ENCODE measurements at places on chromosomes 11 and 22.

DNA sequence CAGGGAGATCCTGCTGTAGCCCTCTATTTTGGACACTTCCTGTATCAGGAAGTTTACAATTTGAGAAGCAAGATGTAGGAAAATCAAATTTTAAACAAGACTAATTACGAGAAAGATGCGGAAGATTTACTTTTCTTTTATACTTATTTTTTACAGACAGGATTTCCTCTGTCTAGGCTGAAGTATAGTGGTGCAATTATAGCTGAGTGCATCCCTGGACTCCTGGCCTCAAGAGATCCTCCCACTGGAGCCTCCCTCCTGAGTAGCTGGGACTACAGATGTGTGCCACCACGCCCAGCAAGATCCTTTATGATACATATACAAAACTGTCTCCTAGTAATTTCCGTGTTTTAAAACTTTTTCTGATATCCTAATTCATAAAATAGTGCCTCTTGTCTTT lies 17.2 kb upstream of the CARD18 start:
- DNase-seq = no peak

DNA sequence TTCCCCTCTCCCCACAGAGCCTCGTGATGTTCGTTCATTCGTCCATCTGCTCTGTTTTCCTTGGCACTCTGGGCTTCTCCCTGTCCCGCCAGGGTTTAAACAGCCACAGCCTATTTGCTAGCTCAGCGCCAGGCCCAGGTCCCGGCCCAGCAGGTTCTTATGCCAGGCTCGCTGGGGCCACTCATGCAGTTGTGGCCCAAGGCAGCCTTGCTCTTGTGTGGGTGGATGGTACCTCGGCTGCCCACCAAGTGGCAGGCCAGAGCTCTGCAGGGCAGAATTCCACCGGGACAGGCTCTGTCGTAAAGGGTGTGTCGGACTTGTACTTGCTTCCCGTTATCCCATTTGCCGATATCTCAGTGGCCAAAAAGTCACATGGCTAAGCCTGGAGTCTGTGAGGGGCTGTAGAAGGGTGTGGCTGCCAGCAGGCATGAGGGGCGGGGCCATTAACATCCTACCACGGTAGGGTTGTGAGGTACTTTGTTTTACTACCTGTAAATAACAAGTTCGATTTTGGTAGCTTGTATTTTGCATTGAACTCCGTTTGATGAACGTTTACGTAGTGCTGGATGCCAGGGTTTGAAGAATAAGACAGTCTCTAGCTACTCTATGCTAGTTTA lies 7.9 kb downstream of the FAM118A start:
- peak; percentile 17 for DNase-seq

DNA sequence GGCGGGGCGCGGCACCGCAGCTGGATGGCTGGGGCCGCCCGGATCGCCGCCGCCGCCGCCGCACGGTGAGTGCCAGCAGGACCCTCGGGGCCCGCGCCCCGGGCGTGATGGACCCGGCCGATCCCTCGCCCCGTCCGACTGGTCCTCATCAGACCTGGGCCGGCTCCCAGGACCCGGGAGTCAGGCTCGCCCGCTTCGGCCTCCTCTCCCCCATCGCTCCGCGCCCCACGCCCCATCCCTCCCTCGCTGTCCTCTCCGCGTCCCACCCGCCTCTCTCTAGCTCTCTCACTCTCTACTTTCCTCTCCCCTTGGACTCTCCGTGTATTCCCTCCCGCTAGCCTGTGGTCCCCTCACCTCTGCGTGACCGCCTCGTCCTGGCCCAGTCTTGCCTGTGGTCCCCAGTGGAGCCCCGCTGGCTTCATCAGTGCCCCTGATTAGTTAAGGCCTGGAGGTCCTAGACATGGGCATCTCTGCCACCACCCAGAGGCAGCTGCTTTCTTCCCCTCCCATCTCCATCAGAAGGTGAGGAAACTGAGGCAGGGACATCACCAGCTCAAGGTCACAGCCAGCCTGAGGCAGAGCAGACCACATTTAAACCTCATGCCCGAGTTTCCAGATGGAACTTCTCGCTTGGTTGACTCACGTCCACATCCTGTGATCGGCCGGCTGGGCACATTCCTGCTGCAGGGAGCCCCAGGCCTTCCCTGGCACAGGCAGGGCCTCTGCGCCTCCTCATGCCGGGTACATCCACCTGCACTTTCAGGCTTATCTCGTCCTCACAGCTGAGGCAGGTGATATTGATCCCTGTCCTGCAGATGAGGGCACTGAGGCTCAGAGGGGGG lies 429 bp downstream of the SLC39A13 start:
- DNase-seq = peak; percentile 88

GRCh38 chr11:14967581-14968243 lies 4.4 kb downstream of the CALCA start:
- no peak for DNase-seq

DNA sequence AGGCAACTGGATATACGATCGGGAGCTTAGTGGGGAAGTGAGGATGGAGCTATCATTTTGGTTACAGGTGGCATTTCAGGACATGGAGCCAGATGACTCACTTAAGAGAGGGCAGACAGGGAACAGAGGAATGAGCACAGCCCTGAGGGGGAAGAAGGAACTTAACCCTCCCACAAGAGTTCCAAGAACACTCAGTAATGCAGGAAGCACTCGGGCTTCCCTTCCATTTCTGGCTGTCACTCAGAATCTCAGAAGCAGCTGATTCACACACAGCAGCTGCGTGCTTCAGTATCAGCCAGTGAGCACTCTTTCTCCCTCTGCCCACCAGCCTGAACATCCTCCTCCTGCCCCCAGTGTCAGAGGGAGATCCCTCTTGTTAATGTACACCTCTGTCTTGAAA lies 34.8 kb downstream of the EFCAB6 start:
- DNase-seq = peak; percentile 65

GRCh38 chr11:95058621-95059020 lies 8.1 kb upstream of the SRSF8 start:
- no peak for DNase-seq

DNA sequence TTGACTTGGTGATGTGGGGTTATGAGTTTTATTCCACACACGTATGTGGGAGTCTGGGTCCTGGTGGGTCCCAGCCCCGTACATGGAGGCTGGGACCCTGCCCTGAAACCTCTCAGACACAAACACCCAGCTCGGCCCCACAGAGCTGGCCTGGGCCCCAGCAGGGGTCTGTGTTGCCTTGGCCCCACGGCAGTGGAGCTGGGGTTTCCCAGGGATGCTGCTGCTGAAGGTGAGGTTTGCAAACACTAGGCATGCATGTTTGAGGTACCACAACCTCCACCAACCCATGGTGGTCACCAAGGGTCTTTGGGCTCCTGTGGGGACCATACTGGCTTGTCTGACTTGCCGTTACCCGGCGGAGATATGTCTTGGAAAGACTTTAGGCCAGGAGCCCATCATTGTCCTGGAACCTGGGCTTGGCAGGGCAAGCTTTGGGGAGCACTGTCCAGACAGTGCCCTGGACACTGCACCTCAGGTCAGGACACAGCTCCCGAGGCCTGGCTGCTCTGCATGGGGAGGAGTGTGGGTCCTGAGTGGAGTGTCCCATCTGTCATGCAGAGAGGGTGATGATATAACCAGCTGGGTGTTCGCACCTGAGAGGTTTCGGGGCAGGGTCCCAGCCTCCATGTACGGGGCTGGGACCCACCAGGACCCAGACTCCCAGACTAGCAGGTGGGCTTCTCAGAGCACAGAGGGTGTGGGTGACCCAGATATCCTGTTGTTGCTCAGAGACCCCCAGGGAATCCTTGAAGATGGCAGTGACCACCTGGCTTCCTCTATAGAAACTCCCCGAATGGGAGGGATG lies 63.3 kb downstream of the KCNQ1 start:
- no peak for DNase-seq

DNA sequence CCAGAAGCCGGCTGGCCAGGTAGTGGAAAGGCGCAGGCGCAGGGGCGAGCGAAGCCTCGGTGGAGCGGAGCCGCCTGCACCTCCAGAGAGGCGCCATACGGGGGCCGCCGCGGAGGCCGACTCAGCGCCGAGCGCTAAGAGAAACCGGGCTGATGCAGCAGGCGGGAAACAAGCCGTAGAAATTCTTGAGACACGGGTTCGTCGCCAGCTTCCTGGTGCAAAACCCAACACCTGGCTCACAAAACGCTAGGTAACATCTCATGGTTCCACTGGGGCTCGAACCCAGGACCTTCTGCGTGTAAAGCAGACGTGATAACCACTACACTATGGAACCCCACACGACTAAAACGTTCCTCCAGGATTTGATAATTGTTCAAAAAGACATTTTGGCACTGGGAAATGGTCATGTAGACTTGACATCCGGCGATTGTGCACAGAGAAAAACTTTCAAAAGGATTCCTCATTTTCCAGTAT lies 39.1 kb downstream of the OR4D9 start:
- DNase-seq = peak; percentile 97

GRCh38 chr22:39494471-39495120 lies 7.5 kb upstream of the MIEF1 start:
- DNase-seq = no peak

DNA sequence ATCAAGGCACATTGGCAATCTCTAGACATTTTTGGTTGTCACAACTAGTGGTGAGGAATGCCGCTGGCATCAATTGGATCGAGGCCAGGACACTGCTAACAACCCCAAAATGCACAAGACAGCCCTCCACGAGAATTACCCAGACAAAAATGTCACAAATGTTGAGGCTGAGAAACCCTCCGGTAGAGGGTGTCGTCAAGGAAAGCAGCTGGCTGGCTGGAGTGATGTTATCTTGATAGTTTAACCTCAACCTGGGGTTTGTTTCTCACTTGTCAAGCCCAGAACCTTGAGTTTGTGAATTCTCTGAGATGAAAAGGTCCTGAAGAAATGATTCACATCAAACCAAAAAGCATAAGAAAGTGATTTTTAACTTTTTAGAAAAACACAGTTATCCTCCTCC lies 21.1 kb upstream of the TMPRSS13 start:
- DNase-seq = no peak

GRCh38 chr11:12942157-12942556 lies 67.0 kb upstream of the RASSF10 start:
- DNase-seq = no peak

DNA sequence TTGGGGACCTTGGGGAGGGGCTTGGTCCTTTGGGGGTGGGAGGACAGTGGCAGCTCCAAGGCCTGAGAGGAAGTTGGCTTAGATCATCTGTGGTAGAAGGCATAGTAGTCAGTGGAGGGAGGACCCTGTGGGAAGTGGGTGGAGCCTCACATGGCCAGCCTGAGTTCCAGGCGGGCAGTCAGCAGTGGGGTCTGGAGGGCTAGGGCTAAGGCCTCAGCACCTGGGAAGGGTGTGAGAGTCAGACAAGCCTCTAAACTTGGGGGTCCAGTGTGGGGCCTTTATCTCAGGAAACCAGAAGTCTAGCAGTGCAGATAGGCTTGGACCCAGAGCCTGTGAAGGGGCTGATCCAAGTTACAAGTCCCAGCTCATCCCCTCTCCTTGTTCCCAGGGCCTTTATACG lies 4.0 kb downstream of the NLRX1 start:
- DNase-seq = no peak

- peak; percentile 69 for DNase-seq
Measured at GRCh38 chr11:46238078-46238966, 39.1 kb upstream of the CREB3L1 start.

- no peak for DNase-seq
Measured at GRCh38 chr11:17571431-17572358, 24.6 kb downstream of the OTOG start.

DNA sequence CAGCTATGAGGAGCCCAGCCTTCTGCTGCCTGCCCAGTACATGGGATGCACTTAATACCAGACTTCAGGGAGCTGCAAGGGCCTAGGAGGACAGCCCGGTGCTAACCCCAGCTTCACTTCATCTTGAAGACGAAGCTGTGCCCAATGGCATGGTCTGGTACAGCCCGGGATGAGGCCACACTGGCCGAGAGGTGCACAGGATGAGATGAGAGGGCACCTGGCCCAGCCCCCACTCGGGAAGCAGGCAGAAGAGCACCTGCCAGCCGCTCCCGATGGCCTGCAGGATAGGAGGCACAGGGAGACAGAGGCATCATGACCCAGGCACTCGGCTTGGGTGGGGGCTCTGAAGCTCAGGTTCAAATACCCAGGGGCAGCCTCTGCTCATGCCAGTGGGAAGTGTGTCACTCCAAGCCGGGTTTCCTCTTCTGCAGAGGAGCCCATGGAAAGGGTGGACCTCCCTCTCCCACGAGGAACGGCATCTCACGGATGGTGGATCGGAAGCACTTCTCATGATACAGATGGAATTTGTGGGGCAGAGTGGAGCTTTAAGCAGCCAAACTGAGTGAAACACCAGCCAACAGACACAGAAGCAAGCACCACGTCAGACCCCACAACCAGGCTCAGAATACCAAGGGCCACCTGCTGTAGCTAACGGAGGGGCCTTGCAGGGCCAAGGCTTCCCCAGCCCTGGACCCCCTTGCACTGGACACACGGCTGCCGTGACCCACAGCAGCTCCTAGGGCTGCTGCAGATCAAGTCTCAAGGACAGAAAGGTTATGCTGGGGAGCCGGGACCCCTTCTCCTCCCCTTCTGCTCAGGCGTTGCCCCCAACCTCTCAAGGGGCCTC lies 875.2 kb downstream of the BRD1 start:
- no peak for DNase-seq

DNA sequence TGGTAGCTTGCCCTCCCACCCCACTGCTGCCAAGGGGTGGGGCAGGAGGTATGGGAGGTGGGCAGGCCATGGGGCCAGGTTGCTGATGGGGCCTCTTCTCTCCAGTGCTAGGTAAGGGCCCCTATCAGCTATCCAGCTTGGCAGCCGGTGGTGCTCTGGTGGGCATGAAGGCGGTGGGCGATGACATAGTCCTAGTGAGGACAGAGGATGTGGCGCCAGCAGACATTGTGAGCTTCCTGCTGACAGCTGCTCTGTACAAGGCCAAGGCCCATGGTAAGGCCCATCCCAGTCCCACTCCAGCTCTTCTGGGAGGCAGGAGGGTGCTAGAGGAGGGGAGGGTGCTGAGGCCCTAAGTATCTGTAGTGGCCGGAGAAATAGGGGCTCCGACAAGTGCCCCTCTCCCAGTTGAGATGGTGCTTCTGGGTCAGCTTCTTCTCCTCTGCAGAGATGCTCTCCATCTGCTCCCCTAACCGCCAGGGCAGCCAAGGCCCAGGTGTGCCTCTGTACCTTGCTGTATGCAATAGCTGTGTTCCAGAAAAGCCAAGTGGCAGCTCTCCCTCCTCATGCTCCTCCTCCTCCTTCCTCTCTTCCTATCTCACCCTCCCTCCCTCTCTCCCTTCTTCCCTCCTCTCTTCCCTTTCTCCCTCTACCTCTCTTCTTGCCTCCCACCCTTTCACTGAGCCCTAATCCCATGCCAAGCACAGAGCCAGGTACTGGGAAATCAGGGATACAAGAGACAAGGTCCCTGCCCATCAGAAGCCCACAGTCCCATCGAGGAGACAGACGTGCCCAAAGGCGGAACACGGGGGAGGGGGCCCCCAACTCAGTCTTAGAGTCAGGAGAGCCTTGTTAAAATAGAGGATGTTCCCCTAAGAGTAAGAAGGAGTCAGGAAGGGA lies 55.3 kb downstream of the OTOG start:
- DNase-seq = no peak

DNA sequence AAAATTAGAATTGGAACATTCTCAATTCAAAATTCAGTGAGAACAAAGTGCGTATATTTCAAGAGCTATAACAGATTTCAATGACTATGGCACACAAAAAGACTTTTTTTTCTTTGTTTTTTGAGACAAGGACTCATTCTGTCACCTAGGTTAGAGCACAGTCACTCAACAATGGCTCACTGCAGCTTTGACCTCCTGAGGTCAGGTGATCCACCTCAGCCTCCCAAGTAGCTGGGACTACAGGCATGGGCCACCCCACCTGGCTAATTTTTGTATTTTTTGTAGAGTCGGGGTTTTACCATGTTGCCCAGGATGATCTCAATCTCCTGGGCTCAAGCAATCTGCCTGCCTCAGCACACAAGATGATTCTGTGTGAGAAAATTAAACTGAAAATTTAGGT lies 51.5 kb downstream of the PIK3C2A start:
- DNase-seq = no peak

GRCh38 chr11:6203327-6203726 lies 2.0 kb upstream of the C11orf42 start:
- DNase-seq = no peak
